ENCODE measurements at places on chromosomes 5 and 9.

DNA sequence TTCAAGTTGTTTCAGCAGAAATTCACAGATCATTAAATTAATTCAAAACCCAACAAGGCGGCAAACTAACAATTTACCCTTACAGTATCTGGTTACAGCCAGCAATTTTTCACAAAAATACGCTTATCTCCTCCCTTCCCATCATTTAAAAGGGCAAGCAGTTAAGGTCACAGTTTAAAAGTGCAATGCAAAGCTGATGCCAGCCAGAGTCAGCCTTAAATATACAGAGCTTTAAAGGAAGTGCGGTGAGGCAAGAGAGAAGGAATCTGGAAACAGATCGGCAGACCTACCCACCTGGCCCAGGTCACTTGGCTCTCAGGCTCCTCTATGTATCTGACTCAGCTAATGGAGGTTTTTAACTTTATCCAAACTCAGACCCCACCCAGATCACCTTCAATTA, 31.0 kb downstream of the EPB41L4A start:
- no peaks in the 10 kb centered on the region for H3K36me3 ChIP-seq
- no peak for DNase-seq
- H3K4me1 ChIP-seq = no peaks in the 10 kb centered on the region
- H3K27me3 ChIP-seq = peaks cover 7% of the 10 kb centered on the region

DNA sequence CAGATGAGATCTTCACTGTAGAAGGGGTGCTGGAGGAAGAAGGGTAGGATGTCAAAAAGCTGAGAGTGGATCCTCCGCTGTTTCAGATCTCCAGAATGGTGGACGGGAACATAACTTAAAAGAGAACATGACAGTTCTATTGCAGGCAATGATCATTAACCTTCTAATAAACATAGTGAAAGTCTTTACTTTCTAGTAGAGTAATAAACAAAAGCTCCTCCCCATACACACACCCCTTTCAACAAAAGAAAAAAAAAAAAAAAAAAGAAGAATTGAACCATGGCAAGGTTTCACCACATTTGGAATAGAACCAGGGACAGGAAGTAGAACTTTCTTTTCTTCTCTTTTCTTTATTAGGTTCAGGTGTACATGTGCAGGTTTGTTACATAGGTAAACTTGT, 768.1 kb upstream of the RIOK2 start:
- H3K27ac ChIP-seq = no peak overlapping the region
- H3K36me3 ChIP-seq = no peaks in the 10 kb centered on the region
- DNase-seq = no peak
- no peak overlapping the region for H3K4me3 ChIP-seq
- H3K4me1 ChIP-seq = no peaks in the 10 kb centered on the region

GRCh38 chr9:86178503-86178902, 79.1 kb upstream of the GOLM1 start:
- H3K4me3 ChIP-seq = no peak overlapping the region
- H3K27me3 ChIP-seq = no peaks in the 10 kb centered on the region
- no peaks in the 10 kb centered on the region for H3K36me3 ChIP-seq

DNA sequence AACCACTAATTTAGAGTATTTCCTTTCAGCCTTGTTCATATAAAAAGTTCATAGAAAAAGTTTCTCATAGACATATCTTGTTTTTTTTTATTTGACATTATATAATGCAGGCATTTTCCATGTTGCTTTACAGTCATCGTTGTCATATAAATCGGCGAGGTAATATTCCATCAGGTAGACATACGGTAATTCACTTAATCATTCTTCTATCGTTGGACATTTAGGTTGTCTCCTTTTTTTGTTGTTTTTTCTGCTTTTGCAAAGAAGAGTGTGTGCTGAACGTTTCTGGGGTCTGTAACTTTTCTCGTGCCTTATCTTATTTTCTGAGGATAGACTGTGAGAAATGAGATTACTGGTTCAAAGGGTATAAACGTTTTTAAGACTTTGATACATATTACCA, 283.6 kb downstream of the ARHGAP26 start:
- no peak overlapping the region for H3K27ac ChIP-seq
- H3K4me3 ChIP-seq = no peak overlapping the region
- H3K36me3 ChIP-seq = peaks cover 41% of the 10 kb centered on the region

DNA sequence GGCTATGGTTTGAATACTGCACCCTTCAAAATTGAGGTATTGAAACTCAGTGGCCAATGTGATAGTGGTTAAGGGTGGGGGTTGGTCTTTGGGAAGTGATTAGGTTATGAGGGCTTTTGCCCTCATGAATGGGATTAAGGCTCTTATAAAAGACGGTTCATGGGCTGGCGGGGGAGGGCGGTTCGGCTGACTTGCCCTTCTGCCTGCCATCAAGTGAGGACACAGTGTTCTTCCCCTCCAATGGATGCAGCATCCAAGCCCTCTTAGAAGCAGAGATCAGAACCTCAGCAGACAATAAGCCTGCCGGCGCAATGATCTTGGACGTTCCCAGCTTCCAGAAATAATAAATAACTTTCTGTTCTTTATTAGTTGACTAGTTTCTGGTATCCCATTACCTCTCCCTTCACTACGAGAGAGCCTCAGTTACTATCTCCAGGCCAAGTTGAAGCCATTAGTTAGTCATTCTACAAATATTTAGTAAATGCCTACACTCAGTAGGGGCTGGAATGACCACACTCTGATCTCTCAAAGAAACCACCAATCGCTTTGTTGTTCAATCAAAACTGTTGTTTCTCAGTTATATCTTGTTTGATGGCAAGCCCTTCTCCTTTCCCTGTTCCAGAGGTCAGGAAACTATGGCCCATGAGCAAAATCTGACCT, 219.3 kb downstream of the TSSK1B start:
- no peak overlapping the region for H3K27ac ChIP-seq
- H3K27me3 ChIP-seq = no peaks in the 10 kb centered on the region
- H3K4me3 ChIP-seq = no peak overlapping the region
- H3K4me1 ChIP-seq = no peaks in the 10 kb centered on the region
- H3K36me3 ChIP-seq = no peaks in the 10 kb centered on the region

DNA sequence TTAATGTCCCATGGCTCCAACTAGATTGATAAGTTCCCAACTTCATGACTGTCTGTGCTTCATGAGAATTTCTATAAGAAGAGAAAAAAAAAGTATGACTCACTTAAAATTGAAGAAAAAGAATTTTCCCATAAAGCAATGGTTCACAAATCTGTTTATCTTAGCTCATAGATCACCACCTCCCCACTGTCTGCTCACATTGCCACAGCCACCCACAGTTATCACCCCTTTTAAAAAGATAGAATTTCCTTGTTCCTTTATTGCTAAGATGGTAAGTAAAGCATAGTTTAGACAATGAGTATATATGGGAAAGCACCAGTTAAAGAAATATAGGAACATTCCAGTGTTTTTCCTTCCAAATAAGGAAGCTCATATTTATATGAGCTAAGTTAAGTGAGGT, 67.1 kb downstream of the ALDH7A1 start:
- no peak overlapping the region for H3K27ac ChIP-seq
- H3K4me1 ChIP-seq = no peaks in the 10 kb centered on the region
- no peak overlapping the region for H3K4me3 ChIP-seq

GRCh38 chr5:132001647-132002561, 9.6 kb downstream of the ACSL6 start:
- no peaks in the 10 kb centered on the region for H3K36me3 ChIP-seq
- no peak overlapping the region for H3K4me3 ChIP-seq
